ENCODE measurements at places on chromosomes 4 and X.

DNA sequence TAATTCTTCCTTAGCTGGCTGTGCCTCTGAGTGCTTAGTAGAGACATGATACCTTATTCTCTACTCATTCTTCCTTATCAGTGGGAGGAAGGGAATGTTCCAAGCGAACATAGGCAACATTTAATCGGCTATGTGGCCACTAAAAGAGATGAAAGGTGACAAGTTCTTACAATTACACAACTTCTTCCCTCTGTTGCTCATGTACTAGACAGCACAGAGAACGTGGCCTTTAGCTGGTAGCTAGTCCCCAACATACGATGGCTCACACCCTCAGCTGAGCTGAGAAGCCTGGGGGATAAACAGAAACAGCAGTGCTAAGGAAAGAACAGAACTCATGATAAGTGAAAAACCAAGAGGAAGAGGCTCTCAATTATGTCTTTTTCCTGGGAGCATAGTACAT is 52.2 kb downstream of the APOO start:
- no peak for DNase-seq

DNA sequence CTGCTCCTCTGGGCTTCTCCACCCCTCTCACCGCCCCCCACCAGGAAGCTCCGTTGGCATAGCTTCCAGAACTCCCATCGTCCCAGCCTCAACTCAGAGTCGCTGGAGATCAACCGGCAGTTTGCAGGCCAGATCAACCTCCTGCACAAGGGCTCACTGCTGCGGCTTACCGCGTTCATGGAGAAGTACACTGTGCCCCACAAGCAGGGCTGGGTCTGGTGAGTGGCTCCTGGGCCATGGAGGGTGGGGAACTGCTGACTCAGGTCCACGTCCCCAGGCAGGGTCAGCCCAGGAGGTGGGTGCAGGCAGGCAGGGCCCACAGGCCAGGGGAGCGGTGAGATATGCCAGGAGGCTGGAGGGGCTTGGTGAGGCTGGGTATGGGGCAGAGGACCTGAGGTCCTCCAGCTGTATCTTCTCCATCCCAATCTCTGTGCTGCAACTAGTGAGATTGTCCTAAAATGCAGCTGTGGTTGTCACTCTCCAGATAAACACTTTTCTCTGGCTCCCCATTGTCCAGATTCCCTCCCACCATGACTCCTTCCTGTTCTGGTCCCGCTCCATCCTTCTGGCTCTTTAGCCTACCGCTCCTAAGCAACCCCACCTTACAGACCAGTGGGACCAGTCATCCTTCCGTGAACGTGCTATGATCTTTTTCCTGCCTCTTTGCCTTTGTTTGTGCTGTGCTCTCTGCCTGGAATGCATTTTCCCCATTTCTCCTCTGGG is 71.9 kb downstream of the STARD8 start:
- DNase-seq = no peak

- DNase-seq = no peak
Observed at GRCh38 chr4:46993075-46994006, at the start of gene GABRA4. Gene GABRA4 (minus strand): TSS chr4:46993581. CDS start chr4:46993424, 157 bp downstream.

GRCh38 chrX:49171752-49172279 is at the start of gene PLP2:
Gene PLP2 (plus strand): TSS chrX:49171898. CDS start chrX:49172001, 103 bp downstream.
- DNase-seq = peak; percentile 26
